ENCODE measurements at places on chromosomes 5 and 9.

GRCh38 chr9:131019388-131020239, 10.6 kb downstream of the LAMC3 start:
- DNase-seq = no peak

DNA sequence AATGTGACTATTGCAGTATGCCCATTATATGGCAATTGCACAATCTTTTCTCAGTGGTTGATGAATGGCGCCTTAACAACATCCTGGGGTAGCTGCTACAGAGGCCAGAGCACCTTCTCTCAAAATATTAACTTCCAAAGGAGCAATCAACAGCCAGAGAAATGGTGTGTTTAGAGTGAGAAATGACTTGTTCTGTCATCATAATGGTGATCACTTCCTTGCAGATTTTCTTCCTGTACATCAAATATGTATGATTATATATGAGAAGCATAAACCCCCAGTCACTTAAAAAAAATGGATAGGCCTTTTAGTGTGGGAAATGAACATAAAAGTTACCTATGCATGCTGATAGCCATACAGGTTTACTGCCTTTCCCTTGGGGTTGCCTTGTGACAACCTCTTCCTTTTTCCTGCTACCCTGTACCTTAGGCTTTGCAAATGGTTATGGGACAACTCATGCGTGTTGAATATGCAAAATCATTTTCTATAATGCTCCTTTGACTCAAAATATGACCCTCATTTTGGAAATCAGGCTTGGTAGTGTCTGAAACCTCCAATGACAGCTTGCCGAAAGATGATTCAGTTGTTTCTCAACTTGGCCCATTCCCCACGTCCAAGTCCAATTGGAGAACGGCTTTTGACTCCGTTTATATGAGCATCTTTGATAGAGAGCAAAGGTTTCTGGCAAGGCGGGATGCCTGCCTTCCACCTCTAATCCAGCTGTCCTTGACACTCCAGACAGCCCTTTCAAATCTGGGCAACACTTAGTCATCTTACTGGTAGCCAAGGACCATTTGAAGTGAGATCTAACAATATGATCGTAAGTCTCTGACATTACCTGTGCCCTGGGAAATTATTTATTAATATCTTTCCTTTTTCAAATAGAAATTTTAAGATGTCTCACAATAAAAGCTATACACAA, 69.3 kb downstream of the SLC1A1 start:
- no peak for DNase-seq

GRCh38 chr5:144771802-144772201, 601.1 kb downstream of the KCTD16 start:
- no peak for DNase-seq

DNA sequence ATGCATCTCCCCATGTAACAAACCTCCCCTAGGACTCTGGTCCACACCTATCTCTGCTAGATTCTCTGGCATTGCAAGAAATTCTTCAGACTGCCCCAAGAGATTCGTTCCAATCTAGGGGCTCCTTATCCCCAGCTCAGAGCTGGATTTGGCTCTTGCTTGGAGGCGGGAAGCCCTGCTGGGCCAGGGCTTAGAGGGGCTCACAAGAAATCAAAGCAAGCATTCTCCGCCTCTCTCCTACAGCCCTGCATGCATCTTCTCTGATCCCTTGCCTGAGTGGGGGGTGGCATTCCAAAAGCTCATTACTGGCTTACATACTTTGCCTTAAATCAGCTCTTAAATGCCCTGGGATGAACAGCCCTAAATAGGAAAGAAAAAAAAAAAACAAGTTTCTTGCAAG, 75.8 kb downstream of the KCNIP1 start:
- no peak for DNase-seq

GRCh38 chr9:107472581-107473340, 16.8 kb downstream of the KLF4 start:
- DNase-seq = no peak
